ENCODE measurements at places on chromosomes 5 and 9.
A peak's percentile ranks its signal among the peaks of the same experiment; 100 is the strongest.

GRCh38 chr5:92916036-92916435 lies 665.0 kb downstream of the NR2F1-AS1 start:
- no peak for DNase-seq

- DNase-seq: no peak
Observed at GRCh38 chr9:81239388-81239787, 450.0 kb downstream of the TLE1 start.

DNA sequence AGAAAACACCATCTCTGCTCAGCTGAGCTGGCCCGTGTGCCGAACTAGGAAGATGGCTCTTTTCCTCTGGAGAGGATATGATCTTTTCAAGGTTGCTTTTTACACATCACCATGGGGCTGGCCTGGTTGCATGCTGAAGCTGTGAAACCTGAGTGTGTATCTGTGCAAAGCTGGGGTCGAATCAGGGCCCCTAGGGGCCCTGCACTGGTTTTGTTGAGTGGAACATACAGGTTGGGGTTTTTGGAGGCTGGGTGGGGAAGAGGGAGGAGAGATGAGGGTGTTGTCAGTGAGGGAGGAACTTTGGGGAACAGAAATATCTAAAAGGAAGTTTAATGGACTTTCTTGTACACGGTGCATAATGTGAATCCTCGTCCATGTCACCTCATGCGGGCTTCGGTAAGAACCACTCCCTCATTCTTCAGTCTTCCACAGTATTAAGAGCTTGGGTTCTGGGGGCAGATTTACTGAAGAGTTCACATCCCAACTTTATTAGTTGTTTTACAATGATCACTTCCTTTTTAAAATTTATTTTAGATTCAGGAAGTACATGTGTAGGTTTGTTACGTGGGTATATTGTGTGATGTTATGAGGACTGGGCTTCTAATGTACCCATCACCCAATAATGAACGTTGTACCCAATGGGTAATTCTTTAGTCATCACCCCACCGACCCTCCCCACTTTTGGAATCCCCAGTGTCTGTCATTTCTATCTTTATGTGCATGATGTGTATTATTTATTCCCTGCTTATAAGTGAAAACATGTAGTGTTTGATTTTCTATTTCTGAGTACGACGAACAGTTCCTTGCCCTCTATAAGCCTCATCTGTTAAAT lies 238.2 kb downstream of the NR3C1 start:
- no peak for DNase-seq

DNA sequence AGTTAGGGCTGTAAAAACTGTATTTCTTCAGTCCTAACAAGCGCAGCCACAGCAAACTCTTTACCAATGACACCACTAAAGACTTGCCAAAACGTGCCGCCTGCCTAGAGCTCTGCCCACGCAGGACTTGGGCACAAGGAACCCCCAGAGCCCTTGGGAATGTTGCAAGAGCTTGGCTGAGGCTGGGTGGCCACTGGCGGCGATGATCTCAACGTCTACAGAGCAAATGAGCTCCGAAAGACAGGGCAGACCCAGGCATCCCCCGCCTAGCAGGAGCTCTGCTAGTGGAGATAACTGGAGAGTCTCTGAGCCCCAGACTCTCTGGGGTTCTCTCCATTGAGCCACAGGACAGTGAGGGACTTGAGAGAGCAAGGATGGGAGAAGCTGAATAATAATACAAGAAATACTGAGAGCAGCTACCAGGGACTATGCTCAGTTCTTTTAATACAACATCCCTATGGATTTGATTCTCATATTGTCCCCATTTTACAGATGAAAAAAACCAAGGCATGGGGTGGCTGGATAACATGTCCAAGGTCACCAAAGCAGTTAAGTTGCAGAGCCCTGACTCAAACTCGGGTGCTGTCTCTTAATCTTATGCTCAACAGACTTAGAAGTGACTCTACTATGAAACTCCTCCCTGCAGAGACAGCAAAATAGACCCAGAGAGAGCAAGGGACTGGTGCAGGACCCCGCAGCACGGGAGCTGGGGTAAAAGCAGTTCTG lies 32.5 kb downstream of the SHB start:
- no peak for DNase-seq

- DNase-seq: peak; percentile 84
Observed at GRCh38 chr5:36657563-36657995, 51.2 kb downstream of the SLC1A3 start.

- DNase-seq: no peak
Observed at GRCh38 chr5:61370506-61370905, 38.4 kb downstream of the ZSWIM6 start.

DNA sequence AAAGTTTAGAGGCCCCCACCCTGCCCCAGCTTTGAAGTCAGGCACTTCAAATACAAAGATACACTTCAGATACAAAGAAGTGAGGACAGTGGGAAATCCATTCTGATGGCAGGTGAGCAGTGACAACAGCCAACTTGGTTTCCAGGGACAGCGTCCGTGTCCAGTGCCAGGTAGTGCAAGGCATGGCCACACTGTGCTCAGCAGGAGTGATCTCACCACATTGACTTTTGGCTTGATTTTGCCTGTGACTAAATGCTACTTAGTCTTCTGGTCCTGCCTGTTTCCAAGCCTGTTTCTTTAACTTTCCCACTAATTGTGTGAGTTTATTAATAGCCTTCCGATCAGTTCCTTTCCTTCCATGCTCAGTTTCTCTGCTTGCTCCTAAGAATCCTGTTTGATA lies 72.6 kb upstream of the PALM2AKAP2 start:
- no peak for DNase-seq

GRCh38 chr5:139027150-139027549 lies 152.0 kb upstream of the LRRTM2 start:
- no peak for DNase-seq

- DNase-seq: no peak
Observed at GRCh38 chr9:108270561-108270960, 585.2 kb downstream of the ACTL7B start.

DNA sequence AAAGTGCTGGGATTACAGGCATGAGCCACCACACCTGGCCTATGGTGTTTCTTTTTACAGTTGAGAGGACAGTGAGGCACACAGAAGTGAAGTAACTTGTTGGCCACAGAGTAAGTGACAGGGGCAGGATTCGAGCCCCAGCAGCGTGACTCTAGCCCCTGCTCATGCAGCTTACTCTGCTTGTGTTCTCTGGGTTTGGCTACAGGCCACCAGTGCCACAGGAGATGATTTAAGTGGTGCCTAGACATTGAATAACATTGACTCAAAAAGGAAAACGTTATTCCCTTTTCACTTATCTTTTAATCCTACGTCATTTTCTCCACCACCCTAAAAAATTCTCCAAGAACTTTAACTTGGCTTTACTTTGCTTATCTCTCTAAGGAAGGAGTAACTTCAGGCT lies 61.4 kb downstream of the SNX24 start:
- no peak for DNase-seq

GRCh38 chr5:73031839-73032238 lies 76.0 kb downstream of the FCHO2 start:
- no peak for DNase-seq

DNA sequence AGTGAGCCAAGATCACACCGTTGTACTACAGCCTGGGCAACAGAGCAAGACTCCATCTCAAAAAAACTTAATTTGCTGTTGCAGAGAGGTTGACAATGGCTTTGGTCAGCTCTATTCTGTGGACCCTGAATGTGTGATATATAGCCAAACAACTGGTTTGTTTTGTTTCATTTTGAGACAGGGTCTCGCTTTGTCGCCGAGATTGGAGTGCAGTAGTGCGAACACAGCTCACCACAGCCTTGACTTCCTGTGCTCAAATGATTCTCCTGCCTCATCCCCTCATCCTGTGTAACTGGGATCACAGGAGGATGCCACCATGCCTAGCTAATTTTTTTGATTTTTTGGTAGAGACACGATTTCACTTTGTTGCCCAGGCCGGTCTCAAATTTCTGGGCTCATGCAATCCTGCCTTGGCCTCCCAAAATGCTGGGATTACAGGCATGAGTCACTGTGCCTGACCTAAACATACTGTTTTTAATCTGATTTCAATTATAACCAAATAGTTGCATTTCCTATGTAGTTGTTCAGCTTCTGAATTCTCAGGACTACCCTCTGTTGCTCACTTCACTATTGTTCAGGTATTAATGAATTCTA lies 9.8 kb downstream of the RNF183 start:
- DNase-seq: no peak

GRCh38 chr5:100683881-100684280 lies 148.7 kb downstream of the FAM174A start:
- DNase-seq: no peak
